ENCODE measurements at places on chromosomes 6 and 20.

DNA sequence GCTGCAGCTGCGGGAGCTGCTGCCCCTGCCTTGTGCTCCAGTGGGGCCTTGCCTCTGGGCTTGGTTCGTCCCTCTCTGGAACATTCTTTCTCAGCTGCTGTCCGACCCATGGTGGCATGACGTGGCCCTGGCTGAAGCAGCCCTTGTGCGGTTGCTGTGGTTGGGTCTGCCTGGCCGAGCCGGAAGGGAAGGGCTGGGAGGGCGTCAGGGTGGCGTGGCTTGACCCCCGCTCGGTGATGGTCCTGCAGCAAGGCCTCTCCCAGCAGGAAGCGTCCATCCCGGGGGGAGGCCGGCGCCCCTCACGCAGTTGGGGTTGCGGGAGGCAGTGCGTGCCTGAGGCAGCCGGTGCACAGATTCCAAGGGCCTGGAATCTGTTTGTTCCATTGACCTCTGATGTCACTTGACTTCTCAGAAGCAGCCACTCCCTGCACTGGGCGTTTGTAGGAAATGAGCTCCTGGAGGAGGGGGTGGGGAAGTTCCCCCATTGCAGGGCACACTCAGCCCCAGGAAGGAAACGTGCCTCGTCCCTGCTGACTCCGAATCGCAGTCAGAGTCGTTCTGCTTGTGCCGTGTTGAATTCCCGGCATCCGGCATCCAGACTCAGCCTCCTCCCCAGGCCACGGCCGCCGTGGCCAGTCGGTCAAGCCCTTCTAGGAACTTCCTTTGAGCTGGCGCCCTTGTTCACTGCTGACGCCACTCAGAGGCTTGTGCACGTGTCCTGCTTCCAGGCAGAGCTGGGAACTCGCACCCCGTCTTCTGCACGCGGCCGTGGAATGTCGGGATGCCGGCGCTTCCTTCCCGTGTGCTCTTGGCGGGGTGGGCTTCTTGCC lies 9.7 kb upstream of the TNFRSF6B start:
- H3K4me1 ChIP-seq: peaks cover 15% of the 10 kb centered on the region
- no peaks in the 10 kb centered on the region for H3K27me3 ChIP-seq
- H3K4me3 ChIP-seq: no peak overlapping the region
- H3K36me3 ChIP-seq: peaks cover 3% of the 10 kb centered on the region

- H3K27me3 ChIP-seq: no peaks in the 10 kb centered on the region
- H3K27ac ChIP-seq: peak overlapping the region; percentile 69
- H3K4me3 ChIP-seq: no peak overlapping the region
- DNase-seq: no peak
These were observed 239.2 kb downstream of the GMPR start for GRCh38 chr6:16477367-16478149.

GRCh38 chr6:88494401-88495140 lies 328.4 kb upstream of the CNR1 start:
- H3K27ac ChIP-seq: no peak overlapping the region
- H3K4me3 ChIP-seq: no peak overlapping the region
- peaks cover 3% of the 10 kb centered on the region for H3K27me3 ChIP-seq
- H3K4me1 ChIP-seq: no peaks in the 10 kb centered on the region
- DNase-seq: no peak

DNA sequence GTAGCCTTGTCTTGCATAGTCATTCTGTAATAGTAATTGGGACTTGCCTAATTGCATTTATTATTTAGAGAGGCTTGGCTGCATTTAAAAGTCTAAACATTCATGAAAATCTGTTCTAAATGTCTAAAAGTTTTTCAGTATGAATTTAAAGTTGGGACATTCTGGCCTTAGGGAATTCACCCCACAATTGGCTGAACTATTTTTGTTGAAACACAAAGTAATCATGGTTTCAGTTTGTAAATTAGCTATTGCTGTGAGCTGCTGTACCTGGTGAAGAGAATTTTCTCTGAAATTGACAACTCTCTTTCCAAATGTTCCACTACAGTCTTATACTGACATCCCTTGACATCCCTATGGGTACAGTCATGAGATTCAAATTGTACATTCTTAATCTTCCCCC lies 253.0 kb downstream of the FARS2 start:
- no peak for DNase-seq
- no peak overlapping the region for H3K4me3 ChIP-seq
- H3K36me3 ChIP-seq: no peaks in the 10 kb centered on the region
- peaks cover 46% of the 10 kb centered on the region for H3K4me1 ChIP-seq

DNA sequence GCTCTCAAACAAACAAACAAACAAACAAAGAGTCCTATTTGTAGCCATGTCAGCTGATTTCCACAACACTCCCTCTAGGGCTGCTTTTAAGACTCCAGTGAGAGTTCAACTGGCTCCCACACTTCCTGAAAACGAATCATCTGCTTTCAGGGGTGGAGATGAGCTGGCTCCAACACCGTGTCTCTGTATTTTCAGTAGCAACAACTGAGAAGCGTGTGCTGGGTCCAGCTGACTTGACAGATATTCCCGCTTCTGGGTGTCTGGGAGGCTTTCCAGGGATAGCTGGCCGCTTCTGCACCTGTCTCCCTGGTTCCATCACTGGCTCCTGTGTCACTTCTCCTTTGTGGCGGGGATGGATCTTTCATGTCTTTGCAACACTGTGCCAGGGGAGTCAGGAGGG lies 272.5 kb upstream of the SOX4 start:
- no peak overlapping the region for H3K4me3 ChIP-seq
- H3K4me1 ChIP-seq: no peaks in the 10 kb centered on the region
- no peaks in the 10 kb centered on the region for H3K36me3 ChIP-seq
- no peak for DNase-seq
- H3K27ac ChIP-seq: no peak overlapping the region

DNA sequence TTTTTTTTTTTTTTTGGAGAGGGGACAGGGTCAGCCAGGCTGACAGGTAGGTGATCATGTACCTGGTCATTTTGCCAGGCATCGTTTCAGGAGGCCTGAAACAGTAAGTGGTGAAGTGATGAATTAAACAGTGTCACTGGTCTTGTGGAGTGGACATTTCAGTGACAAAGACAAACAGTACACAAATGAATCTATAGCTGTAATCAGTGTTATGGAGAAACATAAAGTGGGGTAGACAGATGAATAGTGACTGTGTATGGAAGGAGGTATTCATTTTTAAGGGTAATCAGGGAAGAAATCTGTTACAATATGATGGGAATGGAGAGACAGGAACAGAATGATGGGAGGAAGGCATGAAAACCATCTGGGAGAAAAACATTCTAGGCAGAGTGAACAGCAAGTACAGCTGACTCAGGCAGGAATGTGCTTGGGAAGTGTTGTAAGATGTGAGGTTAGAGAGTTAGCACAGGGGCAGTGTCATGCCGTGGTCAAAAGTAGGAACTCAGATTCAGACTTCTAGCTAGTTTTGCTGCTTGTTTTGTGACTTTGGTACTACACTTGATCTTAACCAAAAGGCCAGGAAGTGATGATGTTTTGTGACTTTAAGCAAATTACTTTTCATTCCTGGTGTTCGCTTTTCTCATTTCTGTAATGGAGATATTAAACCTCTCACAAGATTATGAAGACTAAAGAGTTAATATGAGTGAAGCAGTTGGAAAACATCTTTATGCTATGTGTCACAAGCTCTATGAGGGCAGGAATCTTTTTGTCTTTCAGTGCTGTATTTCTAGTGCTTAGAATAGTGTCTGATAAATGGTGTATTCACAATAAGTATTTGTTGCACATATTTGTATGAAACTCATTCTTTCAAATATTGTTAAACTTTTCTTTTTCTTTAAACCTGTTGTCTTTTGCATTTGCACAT lies 43.4 kb downstream of the QKI start:
- peaks cover 57% of the 10 kb centered on the region for H3K4me1 ChIP-seq
- peak; percentile 17 for DNase-seq
- H3K4me3 ChIP-seq: no peak overlapping the region

DNA sequence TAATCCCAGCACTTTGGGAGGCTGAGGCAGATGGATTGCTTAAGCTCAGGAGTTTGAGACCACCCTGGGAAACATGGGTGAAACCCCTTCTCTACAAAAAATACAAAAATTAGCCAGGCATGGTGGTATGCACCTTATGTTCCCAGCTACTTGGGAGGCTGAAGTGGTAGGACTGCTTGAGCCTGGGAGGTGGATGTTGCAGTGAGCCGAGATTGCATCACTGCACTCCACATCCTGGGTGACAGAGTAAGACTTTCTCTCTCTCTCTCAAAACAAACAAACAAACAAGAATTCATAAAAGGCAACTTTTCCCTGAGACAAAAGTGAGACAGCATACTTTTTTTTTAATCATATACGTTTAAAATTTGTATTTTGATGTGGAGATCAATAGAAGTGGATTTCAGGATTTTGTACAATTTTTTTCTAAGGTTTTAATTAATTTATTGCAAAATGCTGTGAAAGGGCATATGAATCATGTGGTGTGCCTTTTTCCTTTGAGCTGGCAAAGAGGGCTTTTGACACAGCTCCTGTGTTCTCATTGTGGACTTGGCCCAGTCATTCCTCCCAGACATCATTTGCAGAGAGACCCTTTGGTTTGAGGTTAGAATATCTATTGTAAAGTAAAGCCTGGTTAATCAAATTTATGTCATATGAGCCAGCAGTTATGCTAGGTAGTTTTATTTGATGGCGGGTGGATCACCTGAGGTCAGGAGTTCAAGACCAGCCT lies 77.1 kb downstream of the TULP4 start:
- no peak for DNase-seq
- no peaks in the 10 kb centered on the region for H3K27me3 ChIP-seq
- H3K27ac ChIP-seq: no peak overlapping the region
- H3K4me3 ChIP-seq: no peak overlapping the region
- peaks cover 4% of the 10 kb centered on the region for H3K36me3 ChIP-seq

DNA sequence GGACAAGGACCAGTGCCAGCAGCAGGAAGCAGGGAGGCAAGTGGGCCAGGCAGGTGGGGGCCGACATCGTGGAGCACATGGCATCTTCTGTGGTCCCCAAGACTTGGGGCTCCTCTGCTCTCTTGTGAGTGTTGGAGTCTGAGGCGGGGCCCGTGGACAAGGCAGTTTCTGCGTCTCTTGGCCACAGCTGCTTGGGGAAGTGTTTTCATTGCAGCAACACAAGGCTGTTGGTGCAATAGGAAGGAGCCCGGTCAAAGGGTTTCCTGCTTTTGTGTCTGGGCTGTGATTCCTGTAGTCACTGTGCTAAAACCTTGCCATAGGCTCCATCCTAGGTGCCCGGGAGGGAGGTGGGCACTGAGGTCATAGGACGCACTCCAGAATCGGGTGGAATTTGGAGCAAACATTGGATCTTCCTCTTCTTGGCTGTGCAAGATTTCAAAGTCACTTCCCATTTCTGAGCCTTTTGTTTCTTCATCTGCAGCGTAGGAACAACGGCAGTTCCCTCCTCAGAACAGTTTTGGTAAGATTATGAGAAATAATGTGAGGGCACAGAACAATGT lies at the start of gene SIRPB2:
Gene SIRPB2 (minus strand): TSS at position 140 of the 560 bp plus-strand sequence. CDS start 61 bp downstream, at position 79.
- H3K4me1 ChIP-seq: no peaks in the 10 kb centered on the region
- H3K27ac ChIP-seq: no peak within 1 kb of the TSS
- H3K27me3 ChIP-seq: peaks cover 18% of the 10 kb centered on the region
- DNase-seq: no peak
- H3K4me3 ChIP-seq: no peak within 1 kb of the TSS
- no peaks in the 10 kb centered on the region for H3K36me3 ChIP-seq

DNA sequence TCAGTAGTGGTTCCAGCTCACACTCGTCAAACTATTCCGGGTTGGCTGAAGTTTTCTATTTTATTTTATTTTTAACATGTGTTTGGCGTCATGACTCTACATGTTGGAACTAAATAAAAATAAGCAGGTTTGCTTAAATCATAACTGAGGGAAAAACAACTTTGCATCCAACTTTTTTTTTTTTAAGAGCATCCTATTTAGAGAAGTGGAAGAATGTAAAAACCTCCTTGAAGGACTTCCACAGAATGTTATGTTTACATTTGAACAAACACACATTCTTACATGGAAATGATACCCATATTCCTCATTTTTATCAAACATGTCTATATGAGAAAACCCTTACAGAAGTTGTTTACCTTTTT lies 659 bp downstream of the PRDM1 start:
- H3K27me3 ChIP-seq: peaks cover 2% of the 10 kb centered on the region
- no peak for DNase-seq
- peak overlapping the region; percentile 90 for H3K4me3 ChIP-seq
- peaks cover 75% of the 10 kb centered on the region for H3K4me1 ChIP-seq
- H3K36me3 ChIP-seq: peaks cover 44% of the 10 kb centered on the region

DNA sequence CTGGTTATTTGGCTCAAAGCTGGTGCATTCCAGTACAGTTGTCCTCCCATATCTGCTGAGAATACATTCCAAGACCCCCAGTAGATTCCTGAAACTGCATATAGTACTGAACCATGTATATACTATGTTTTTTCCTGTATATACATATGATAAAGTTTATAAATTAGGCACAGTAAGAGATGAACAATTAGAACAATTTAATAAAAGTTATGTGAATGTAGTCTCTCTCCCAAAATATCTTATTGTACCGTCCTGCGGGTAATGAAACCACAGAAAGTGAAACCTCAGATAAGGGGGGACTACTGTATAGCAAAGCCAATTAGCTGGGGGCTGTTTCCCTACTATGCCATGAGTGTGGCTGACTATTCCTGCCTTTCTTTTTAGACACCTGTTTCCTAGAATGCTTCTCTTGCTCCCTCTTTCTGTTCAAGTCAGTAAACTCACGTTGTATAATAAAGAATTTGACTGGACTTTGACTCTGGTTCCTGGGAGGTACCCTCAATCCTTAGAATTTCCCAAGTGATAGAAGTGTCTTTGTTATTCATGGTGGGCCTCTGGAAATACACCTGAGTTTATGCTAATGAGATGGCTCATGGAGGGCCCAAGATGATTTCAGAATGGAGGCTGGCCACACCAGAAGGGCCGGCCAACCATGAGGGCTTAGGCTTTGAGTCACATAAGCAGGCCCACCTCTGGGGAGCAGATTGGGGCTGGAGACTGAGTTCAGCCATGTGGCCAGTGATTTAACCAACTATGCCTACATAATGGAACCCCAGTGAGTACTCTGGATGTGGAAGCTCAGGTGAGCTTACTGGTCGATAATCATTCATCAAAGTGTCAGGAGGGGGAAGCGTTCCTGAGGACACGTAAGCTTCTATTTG lies 689 bp upstream of the BLOC1S5 start:
- peaks cover 24% of the 10 kb centered on the region for H3K4me1 ChIP-seq
- DNase-seq: peak; percentile 21
- no peaks in the 10 kb centered on the region for H3K27me3 ChIP-seq
- H3K4me3 ChIP-seq: peak overlapping the region; percentile 94

- peak; percentile 41 for DNase-seq
- H3K4me1 ChIP-seq: peaks cover 21% of the 10 kb centered on the region
- H3K27ac ChIP-seq: peak overlapping the region; percentile 23
- peaks cover 1% of the 10 kb centered on the region for H3K27me3 ChIP-seq
These were observed 28.1 kb upstream of the ADTRP start for GRCh38 chr6:11806561-11807317.

GRCh38 chr6:41073203-41073967 lies 611 bp downstream of the NFYA start:
- peak overlapping the region; percentile 91 for H3K4me3 ChIP-seq
- H3K36me3 ChIP-seq: peaks cover 24% of the 10 kb centered on the region
- H3K27ac ChIP-seq: peak overlapping the region; percentile 95
- peak; percentile 89 for DNase-seq
- H3K27me3 ChIP-seq: no peaks in the 10 kb centered on the region

DNA sequence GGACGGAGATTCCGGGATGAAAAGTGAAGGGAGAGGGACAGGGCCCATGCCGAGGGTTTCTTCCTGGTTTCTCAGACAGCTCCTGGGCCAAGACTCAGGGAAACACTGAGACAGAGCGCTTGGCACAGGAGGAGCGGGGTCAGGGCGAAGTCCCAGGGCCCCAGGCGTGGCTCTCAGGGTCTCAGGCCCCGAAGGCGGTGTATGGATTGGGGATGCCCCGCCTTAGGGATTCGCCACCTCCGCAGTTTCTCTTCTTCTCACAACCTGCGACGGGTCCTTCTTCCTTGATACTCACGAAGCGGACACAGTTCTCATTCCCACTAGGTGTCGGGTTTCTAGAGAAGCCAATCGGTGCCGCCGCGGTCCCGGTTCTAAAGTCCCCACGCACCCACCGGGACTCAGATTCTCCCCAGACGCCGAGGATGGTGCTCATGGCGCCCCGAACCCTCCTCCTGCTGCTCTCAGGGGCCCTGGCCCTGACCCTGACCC lies 55.0 kb upstream of the HLA-A start:
- H3K27ac ChIP-seq: peak overlapping the region; percentile 88
- DNase-seq: peak; percentile 54
- peaks cover 10% of the 10 kb centered on the region for H3K36me3 ChIP-seq

Data from activated CD4-positive, alpha-beta memory T cell treated with anti-CD3 and anti-CD28 coated beads for 36 hours (primary cell).